Sigmoid colon (tissue), 7 donors: ENCODE measurements at places on chromosomes 12 and 14. TPM values are rescaled to one million over a fixed set of nuclear protein-coding genes. Genes with fewer than 3 reads are reported as not detected.

The TC2N gene
- total RNA-seq, result 24.9 TPM

The SLC24A4 gene
- total RNA-seq, result 1.1 TPM

The TPH2 gene
- 0.36 TPM for total RNA-seq

The ANO2 gene
- total RNA-seq, result 1.4 TPM

The LIN52 gene
- 9.1 TPM for total RNA-seq

The C1RL gene
- total RNA-seq, result 64.8 TPM

The MANSC1 gene
- total RNA-seq, result 11.6 TPM

The COA8 gene
- 39.0 TPM for total RNA-seq

The KITLG gene
- 149 TPM for total RNA-seq

The PMCH gene
- not detected for total RNA-seq

The ZBTB42 gene
- 1.5 TPM for total RNA-seq

The SPIC gene
- total RNA-seq, result not detected

The PAH gene
- 0.55 TPM for total RNA-seq

The SMIM41 gene
- 0.41 TPM for total RNA-seq
